ENCODE measurements at places on chromosomes 2 and 18. TPM values are rescaled to one million over a fixed set of nuclear protein-coding genes. Genes with fewer than 3 reads are reported as not detected.

MEP1B gene
- polyA plus RNA-seq = not detected

GFPT1 gene
- polyA plus RNA-seq = 37.0 TPM

DNA sequence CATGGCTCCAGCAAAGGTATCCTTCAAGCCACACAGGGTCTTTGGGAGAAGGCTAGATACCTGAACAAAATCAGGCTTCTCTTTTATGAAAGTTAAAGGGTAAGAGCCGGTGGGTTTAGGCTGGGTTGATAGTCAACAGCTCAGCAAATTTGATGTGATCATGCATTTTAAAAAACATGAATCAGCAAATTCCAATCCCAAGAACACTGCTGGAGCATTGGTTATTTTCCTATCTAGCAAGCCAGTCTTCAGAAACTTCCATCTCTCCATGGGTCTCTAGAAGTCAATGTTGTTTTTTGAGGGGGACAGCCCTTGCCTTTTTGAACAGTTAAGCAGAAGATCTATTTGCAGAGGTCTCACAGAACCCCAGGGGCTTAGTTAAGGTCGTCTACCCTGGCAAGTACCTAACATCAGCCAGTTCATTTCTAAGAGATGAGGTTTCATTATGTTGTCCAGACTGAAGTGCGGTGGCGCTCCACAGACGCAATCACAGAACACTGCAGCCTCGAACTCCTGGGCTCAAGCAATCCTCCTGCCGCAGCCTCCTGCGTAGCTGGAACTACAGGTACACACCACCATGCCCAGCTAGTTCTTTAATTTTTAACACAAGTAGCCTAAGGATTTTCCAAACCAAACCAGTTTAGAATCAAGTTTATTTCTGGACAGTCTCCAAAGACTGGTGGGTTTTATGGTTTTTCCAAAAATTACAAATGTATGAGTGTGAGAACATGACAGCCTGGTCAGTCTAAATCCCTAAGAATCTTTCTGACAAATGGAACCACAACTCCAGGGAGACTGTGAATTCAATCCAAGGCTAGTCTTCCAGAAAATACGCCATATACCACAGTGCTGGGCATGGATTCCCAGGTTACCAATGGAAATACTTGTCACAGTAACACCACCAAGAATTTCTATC is 4.1 kb upstream of the ZCCHC2 start:
- no peak for DNase-seq

GRCh38 chr18:67553437-67553836 is 36.9 kb upstream of the DSEL start:
- no peak for DNase-seq

- DNase-seq = no peak
These were observed 537.9 kb downstream of the EPHA4 start for GRCh38 chr2:221034026-221034701.

DNA sequence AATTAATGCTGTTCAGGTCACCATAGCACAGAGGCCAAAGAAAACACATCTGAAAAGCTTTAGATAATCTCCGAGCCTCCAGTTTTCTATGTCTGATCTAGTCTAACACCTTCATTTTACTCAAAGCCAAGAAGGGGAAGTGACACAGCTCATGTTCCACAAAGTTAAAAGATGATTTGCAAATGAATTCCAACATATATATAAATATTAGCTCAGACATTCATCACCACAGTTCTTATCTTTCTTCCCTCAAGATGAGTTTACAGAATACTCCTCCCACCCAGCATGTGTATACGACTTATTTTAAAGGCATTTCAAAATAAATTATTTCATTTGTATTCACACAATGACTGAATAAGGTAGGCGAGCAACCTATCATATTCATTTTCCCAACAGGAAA is 82.4 kb downstream of the AAK1 start:
- DNase-seq = no peak
